ENCODE measurements at places on chromosomes 4 and X.

DNA sequence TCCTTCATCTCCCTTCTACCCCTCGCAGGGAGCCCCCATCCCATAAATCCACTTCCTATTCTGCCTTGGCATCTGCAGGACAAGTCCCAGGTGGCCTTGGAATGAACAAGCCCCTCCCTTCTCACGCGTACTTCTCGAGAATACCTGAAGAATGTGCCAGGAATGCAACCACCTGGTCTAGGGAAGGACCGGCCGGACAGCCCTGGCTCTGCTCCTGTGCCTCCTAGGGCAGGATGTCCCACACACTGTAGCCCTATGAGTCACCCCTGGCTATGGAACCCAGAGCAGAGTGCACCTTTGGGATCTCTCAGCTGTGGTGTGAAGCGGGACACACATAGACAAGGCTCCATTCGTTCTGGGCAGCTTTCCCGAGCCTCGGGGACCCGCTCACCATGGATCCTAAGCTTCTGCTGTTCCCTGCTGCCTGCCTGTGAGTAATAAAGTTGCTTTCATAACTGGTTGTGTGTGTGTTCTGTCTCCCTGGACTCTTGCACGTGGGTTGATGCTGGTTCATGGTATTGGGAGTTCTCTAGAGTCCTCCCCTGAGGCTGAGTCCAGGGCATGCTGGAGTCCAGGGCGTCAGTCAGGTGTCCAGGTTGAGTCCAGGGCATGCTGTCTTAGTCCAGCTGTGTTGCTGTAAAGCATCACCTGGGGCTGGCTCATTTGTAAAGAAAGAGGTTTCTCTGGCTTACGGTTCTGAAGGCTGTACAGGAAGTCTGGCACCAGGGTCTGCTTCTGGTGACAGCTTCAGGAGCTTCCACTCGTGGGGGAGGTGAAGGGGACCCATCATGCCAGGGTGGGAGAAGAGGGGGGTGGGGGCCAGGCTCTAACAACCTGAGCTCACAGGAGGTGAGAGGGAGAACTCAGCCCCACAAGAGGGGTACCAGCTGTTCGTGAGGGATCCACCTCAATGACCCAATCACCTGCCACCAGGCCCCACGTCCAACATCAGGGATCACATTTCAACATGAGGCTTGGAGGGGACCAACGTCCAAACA lies 7.4 kb upstream of the PDE6B start:
- DNase-seq: no peak

DNA sequence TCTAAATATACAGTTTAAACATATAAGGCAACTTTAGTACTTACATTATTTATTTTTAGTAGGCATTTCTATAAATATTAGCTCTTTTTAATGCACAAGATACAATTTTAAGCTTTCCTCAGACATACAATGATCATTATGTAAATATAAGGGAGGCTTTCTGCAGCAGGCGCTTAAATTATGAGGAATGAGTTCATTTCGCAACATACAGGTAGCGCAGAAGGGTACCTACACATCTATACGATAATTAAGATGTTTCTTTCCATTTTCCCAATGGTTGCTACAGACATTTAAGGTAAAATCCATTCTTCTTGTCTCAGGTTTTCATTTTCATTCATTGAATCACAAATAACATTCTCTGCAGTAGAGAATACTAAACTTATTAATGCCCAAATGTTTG lies 1.2 kb downstream of the AASDH start:
- DNase-seq: no peak

DNA sequence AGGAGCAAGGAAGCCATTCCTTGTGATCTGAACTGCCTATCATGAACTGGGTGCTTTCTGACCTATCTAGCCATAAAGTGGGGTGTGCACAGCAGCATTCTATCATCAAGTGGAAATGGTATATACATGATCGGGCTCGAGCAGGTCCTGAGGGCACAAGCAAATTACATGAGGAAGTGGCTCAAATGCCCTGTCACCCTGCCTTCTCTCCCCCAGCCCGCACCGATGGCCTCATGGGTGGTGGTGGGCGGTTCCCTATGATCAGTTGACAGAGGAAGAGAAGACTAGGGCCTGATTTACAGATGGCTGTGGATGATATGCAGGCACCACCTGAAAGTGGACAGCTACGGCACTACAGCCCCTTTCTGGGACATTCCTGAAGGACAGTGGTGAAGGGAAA lies 46.3 kb upstream of the BCLAF3 start:
- DNase-seq: no peak

- DNase-seq: no peak
These were observed 390.3 kb downstream of the SPRY1 start for GRCh38 chr4:123786920-123787319.

GRCh38 chr4:88054229-88054628 lies 46.8 kb downstream of the PKD2 start:
- no peak for DNase-seq

GRCh38 chrX:68090266-68090665 lies 343.0 kb downstream of the OPHN1 start:
- DNase-seq: no peak

- no peak for DNase-seq
These were observed 655 bp downstream of the CYTL1 start for GRCh38 chr4:5018603-5019002.

DNA sequence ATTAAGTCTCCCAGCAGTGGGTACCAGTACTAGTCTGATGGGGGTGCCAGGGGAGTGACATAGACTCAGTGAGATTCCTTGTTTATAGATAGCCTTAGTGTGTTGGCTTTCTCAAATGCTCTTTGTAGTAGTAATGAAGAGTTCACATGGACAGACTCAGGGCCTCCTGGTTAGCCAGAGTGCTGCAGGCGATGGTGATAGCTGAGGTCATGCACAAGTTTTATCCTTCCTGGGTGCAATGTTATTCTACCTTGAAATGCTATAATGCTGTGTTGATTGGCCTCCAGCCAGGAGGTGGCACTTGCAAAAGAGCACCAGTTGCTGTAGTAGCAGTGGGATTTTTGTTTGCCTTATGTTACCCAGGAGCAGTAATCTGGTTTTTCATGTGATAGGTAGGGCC lies 35.5 kb upstream of the ADH4 start:
- no peak for DNase-seq

DNA sequence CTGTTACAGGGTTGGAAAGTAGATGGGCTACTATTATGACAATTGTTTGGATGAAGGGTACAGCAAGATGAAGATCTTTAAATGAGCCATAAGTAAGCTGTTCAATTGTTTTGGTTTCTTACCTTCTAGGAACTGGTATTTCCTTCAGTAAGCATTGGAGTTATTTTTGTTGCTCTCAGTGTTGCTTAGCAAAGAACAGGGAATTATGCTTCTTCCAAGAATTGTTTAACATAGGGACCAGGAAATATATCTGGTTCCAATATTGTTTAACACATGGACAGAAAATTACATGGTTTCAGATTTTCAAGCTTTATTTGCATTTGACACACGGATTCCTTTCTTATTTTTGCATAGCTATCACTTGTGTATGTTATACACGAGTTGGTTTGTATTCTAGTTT lies 1999.0 kb downstream of the ARAP2 start:
- no peak for DNase-seq

DNA sequence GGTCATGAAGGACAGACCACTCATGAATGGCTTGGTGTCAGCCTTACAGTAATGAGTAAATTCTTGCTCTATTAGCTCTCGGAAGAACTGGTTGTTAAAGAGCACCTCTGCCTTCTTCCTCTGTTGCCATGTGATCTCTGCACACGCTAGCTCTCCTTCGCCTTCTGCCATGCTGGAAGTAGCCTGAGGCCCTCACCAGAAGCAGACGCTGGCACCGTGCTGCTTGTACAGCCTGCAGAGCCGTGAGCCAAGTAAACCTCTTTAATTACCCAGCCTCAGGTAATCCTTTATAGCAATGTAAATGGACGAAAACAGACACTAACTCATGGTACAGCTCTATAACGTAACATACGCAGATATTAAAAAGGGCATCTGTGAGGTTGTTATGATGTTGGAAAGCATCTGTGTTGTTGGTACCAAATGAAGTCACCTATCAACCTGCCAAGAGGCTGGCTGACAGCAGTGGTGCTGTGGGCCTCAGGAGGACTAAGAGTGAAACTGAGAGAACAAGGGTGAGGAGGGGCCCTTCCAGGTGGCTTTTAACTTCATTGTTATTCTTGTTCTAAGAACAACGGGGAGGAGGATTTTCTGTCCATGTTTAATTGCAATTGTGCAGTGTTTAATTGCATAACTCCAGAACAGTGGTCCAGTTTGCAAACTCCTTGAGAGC lies 69.2 kb downstream of the CRMP1 start:
- DNase-seq: no peak

All from stimulated activated CD4-positive, alpha-beta T cell treated with anti-CD3 and anti-CD28 coated beads, TNF-alpha, amount 100 ng/mL, for 1 hour (primary cell).